GM23248 (cell line): ENCODE measurements at places on chromosomes 3 and 15. TPM values are rescaled to one million over a fixed set of nuclear protein-coding genes. Genes with fewer than 3 reads are reported as not detected.

DNA sequence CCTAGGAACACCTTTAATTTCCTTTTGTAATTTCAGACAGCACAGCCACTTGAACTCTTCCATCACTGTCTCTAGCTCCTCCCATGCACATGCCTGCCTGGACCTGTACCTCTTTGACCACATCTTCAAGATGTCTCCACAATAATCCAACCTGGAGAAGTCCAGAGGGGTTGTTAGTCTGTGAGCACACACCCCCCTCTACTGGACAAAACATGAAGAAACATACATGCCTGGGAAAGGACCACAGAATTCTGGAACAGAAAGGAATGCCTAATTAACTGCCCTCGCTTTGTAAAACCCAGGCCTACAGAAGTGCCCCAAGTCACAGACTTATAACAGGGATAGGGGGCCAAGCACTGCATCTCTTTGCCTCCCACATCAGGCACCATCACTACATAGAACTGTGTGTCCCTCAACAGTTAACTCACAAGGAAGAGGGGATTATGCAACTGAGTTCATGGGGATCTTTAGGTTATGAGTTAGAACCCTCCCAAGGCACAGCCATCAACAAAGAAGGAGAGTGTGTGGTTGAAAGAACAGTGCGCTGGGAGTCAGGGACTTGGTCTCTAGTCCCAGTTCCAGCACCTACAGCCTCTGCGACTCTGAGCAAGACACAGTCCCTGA, 61.7 kb downstream of the FMN1 start:
- DNase-seq = peak; percentile 72

DNA sequence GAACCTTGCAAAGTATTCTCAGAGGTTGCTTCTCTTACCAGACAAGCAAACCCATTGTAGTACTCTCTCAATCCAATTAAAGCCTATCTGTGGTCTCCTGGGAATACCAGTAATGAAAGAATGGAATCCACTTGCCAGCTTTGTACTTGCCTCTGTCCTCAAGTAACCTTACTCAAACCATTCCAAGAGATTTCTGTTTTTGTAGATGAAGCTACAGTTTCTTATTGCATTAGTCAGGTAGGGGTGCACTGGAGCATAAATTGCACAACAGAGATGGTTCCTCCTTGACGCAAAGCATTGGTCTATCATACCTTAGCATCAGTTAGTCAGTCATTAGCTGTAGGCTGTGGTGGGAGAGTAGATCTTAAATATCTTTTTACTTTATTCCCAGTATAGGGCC, 52.9 kb downstream of the BTLA start:
- DNase-seq = peak; percentile 16

The ARL14 gene
- not detected in 2 replicates for total RNA-seq

- no peak for DNase-seq
Observed at GRCh38 chr3:34020726-34021680, 222.6 kb downstream of the PDCD6IP start.

The CDC25A gene
- 4.3 and 4.6 TPM in 2 replicates for total RNA-seq

DNA sequence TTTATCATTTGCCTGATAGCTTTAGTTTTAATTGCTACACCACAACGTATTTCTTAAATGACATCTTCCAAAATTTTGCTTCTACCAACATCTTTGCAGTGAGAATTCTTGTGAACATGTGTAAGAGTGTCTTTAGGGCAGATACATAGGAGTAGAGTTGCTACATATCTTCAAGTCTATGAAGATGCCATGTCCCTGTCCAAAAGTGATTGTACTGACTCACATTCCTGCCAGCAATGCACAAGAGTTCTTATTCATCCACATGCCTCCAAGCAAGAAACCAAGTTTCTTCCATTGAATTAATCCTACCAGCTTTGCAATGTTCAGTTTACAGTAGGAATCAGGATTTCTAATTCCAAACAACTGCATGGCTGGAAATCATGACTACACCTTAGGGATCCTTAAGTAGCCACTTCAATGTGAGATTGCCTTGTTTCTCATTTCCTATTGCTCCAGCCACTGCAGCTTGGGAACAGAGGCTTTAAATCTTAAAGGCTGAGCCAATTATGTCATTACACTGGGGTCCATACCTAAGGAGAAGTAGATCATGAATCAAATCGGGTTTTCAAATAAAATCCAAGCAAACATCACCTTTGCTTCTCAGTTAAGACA, 44.5 kb downstream of the BCL2L10 start:
- DNase-seq = peak; percentile 49

GRCh38 chr15:80599359-80599758, 95.8 kb upstream of the ABHD17C start:
- DNase-seq = peak; percentile 73

The GCHFR gene
- total RNA-seq = 0.54 and 8.9 TPM in 2 replicates

The NUSAP1 gene
- 33.3 and 77.9 TPM in 2 replicates for total RNA-seq

The FOXL2NB gene
- total RNA-seq = 0.54 and 2.5 TPM in 2 replicates

DNA sequence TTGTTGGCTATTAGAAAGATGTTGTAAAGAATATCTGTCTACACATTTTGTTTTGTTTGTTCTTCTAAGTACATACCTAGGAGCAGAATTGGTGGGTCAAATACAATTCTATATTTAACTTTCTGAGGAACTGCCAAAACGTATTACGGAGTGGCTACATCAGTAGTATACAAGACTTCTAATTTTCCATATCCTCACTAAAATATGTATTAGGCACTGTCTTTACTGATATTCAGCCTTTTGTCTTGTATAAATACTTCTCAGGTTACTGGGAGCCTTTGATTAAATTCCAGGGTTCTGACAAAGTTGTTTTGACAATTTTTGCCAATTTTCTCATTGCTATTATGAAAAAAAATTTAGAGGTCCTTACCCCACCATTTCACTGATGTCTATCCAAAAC, 146.7 kb downstream of the NR2E3 start:
- no peak for DNase-seq

The AVEN gene
- 27.0 and 34.3 TPM in 2 replicates for total RNA-seq

- DNase-seq = no peak
Observed at GRCh38 chr3:49278548-49278947, 1.5 kb upstream of the C3orf62 start.

The USP50 gene
- total RNA-seq = not detected in 2 replicates

The TGFBR2 gene
- 179 and 188 TPM in 2 replicates for total RNA-seq

- DNase-seq = no peak
Observed at GRCh38 chr3:127789990-127790881, 32.1 kb downstream of the MGLL start.

DNA sequence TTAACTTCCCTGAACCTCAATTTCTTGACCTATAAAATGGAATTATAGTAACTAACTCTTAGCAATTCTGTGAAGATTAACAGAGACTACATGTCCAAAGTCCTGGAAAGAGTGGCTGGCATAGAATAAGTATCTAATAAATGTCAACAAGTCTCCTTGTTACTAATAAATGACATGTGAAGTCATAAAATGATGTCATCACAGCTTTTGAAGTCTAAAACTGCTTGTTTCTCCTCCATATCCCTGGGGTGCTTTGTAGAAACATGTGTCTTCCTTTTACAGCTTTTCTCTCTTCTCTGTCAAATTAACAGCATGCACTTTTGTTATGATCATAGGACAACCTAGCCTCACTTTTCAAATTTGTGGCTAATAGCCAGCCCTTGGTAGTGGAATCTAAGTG, 510.2 kb downstream of the NTRK3 start:
- no peak for DNase-seq

- DNase-seq = no peak
Observed at GRCh38 chr15:64807051-64807749, 18.2 kb downstream of the PIF1 start.

- peak; percentile 70 for DNase-seq
Observed at GRCh38 chr15:75200765-75201615, 692 bp upstream of the C15orf39 start.

DNA sequence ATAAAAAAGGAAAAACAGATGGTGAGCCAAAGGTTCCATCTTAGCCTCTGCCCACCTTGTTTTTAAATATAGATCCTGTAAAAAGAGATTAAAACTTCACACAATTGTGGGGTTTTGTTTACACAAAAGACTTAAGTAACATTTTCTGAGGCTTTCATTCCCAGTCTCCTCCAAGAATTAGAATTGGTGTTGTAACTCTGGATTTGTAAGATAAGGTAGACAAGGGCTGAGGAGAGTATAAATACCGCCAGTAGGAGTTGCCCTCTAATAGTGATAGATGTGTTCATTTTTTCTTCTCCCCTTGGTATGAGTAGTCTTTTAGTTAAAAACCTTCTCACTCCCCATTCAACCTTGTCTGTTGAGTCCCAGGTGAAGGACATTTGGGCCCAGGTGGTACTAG, 8.5 kb downstream of the MINDY2 start:
- DNase-seq = no peak

GRCh38 chr3:41599127-41599484, 362.8 kb downstream of the ULK4 start:
- no peak for DNase-seq

DNA sequence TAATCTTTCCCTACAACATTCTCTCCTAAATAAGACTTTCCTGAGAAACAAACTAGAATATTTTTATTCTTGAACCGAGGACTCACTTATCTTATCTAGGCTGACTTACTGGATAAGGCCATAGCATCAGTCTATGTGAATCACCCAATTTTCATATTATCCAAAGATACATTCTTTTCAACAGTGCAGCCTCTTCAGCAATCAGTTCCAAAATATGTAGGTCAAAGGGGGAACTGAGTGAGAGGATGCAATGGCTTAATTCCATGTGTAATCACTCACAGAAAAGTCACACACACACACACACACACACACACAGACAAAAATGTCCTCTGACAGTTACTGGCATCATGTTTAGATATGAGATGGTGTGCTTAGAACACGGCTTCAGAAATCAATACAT, 31.5 kb upstream of the MECOM start:
- DNase-seq = no peak

DNA sequence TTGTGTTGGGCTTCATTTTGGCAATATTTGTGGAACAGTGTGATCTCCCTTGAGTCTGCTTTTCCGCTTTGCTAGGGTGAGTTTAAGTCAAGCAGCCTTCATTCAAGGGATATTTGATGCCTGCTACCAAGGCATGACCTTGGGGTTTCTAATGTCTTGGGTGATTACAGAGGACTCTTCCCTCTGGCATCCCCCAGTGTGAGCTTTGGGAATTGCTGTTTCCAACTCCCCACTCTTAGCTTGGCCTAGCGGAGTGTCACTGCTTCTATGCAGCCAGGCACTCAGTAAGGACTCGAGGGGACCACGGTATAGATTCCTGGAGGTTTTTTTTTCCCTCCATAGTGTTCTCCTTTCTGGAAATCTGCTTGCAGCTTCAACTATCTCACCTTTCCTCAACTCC, 21.1 kb downstream of the GCNT3 start:
- DNase-seq = peak; percentile 35

DNA sequence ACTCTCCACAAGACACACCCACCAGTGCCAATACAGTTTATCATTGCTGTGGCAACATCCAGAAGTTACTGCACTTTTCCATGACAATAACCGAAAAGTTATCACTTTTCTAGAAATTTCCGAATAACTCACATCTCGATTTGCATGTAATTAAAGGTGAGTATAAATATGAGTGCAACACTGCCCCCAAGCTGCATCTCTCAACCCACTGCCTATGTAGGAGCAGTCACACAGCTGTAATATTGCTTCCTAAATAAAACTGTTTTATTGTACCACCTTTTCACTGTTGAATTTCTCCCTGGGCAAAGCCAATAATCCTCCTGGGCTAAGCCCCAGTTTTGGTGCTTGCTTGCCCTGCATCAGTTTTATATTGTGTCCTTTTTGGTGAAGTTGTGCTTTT, 601.0 kb upstream of the EPHA6 start:
- no peak for DNase-seq

DNA sequence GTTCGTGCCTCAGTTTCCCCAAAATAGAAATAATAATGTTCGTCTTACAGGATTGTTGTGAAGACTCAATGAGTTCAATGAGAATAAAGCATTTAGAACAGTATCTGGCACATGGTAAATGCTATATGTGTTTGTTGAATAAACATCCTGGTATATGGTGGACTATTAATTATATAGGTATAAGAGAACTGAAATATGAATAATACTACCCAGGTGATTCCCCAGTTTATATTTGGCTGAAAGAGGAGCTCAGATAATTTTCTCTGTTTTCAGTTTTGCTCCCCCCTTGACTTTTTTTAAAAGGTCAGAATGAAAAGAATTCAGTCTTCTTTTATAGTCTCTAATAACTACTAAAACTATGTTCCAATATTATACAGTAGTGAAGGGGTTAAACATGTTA, 46.9 kb downstream of the USP8 start:
- DNase-seq = no peak

GRCh38 chr15:63718590-63719035, 115.1 kb downstream of the HERC1 start:
- DNase-seq = peak; percentile 81

The MINAR1 gene
- total RNA-seq = 1.3 and 1.6 TPM in 2 replicates

The CACNA1D gene
- total RNA-seq = not detected in 2 replicates

- DNase-seq = no peak
Observed at GRCh38 chr15:49953421-49953820, 165.6 kb downstream of the ATP8B4 start.

The OSTN gene
- not detected in 2 replicates for total RNA-seq

- DNase-seq = no peak
Observed at GRCh38 chr15:77731067-77731466, 98.4 kb upstream of the LINGO1 start.

DNA sequence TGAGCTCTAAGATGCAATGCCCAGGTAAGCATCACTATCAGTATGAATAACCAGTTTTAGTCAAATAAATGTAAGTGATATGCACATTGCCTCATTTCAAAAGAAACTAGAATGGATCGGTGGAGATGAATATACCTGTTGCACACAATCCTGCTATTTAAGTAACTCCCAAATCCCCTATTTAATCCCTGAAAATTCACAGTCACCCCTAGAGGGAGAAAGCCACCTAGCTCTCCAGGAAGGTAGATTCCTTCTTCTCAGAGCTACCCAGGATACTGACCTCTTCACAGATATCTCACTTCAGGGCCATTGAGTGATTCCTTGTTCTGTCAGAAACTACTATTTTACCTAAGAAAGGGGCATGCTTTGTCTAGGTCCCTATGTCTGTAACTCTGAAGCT, 11.7 kb downstream of the LSAMP start:
- DNase-seq = no peak

The SRP14 gene
- total RNA-seq = 257 and 282 TPM in 2 replicates

The SLC28A1 gene
- not detected in 2 replicates for total RNA-seq

DNA sequence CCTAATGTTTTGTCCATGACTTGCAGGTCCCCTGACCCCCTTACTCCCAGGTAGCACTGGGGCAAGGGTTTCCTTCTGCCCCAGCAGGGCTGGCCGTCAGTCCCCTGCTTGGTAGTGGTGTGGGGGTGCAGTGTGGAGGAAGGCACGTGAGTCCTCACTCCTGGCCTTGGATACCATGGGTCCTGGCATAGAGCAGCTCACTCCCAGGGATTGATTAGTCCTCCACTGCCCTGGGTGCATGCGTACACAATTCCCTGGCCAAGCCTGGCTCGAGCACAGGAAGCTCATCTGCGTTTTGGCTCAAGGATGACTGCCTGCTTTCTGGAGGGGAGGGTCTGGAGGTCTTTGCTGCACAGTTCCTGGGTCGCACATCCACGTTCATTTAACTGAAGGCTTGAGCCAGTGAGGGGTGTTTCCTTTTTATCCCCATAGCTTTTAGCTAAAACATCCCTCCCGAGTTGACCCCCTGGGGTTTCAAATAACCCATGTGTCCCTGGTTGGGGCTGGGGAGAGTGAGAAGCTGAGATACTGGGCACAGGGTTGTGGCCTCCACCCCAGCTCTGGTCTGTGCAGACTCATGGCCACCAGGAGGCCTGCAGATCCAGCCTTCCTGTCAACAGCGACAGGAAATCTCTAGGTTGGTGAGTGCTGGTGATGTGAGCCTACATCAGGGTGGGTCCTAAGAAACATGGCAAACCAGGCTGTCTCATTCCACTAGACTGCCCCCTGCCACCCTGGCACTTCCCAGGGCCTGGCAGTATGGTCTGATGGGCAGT, 11.5 kb downstream of the HEMK1 start:
- no peak for DNase-seq

The FRMD5 gene
- 0.63 and 2.9 TPM in 2 replicates for total RNA-seq

The ADIPOQ gene
- total RNA-seq = not detected in 2 replicates

The FAM81A gene
- total RNA-seq = 0.32 and 0.51 TPM in 2 replicates

The PPIP5K1 gene
- total RNA-seq = 8.0 and 13.1 TPM in 2 replicates

The SERPINI1 gene
- total RNA-seq = 7.3 and 25.3 TPM in 2 replicates
